ENCODE measurements at places on chromosomes 5 and 9.

DNA sequence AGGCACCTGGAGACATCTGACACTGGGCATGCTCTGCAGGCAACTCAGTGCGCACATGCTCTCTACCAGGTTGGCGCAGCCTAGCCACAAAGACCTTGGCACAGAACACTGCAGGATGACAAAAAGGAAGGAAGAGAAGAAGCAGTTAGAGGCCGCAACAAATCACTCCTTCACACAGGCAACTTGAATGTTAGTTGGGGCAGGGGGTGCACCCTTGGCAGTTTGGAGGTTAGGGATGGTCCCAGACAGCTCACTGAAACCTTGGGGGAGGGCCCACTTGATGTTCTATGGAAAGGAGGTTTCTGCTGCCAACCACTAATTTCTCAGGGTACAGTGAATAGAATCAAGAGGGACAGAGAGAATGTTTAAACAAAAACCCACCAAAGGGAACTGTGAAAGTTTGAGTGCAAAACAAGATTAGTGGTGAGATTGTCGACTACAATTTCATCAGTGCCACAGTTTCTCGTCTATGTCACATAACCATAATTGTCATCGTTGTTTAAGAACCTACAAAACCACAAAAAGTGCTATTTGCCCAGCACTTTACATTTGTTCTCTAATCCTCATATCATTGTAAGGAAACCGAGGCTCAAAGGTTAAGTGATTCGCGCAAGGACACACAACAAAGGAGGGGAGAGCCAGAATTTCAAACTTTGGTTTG lies 48.7 kb downstream of the FBXW11 start:
- no peak for DNase-seq

GRCh38 chr9:128394379-128395168 lies 23.4 kb downstream of the URM1 start:
- DNase-seq: no peak

DNA sequence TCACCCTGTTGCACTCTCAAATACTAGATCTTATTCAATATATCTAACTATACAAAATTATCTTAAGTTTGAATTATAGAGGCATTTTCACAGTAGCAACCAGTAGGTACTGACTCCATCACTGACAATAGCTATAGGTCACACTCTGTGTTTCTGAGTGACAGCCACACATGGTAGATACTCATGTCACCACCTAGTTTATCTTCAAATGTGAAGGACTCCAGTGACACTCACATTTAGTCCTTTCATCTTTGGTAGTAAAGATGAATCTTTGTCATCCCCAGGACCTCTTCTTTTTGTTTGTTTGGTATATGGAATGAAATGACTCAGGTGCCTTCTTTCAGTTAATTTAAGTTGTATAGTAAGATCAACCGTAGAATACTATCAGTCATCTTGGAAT lies 102.5 kb upstream of the DHFR start:
- no peak for DNase-seq

DNA sequence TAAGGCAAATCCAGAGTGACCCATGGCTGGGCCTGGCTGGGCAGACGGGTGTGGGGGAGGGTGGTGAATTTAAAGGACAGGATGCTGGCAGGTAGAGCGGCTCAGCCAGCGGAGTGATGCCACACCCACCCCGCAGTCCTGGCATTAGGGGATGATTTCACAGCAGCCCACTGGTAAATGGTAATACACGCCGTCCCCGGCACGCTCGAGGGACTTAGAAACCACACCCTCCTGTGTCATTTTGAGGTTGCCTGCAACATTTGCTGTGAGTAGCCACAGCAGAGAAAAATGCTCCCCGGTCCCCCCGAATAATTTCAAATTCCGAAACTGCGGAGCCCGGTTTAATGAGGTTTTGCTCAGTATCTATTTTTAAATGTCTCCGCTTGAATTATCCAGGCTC lies 71.3 kb upstream of the FCN2 start:
- no peak for DNase-seq

GRCh38 chr5:134189031-134189430 lies 12.3 kb upstream of the SKP1 start:
- DNase-seq: no peak

- DNase-seq: no peak
These were observed 72.2 kb downstream of the CWC27 start for GRCh38 chr5:64840958-64841357.

DNA sequence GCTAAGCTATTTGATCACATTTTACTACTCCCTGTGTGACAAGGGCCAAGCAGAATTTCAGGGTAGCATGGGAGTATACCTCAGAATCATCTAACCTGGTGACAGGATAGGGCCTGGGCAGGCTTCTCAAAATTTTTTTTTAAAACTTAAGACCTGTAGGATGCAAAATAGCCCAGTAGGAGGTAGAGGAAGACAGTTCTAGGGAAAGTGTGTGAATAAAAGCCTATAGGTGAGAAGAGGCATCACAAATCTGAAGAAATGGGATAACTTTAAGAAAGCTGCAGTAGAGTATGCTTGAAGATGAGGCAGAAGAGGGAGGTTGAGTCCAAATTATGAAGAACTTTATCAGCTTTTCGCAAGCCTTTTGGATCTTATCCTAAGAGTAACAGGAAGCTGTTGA lies 32.3 kb downstream of the CNTRL start:
- DNase-seq: no peak

- DNase-seq: no peak
These were observed 23.0 kb downstream of the NEURL1B start for GRCh38 chr5:172664018-172664417.

DNA sequence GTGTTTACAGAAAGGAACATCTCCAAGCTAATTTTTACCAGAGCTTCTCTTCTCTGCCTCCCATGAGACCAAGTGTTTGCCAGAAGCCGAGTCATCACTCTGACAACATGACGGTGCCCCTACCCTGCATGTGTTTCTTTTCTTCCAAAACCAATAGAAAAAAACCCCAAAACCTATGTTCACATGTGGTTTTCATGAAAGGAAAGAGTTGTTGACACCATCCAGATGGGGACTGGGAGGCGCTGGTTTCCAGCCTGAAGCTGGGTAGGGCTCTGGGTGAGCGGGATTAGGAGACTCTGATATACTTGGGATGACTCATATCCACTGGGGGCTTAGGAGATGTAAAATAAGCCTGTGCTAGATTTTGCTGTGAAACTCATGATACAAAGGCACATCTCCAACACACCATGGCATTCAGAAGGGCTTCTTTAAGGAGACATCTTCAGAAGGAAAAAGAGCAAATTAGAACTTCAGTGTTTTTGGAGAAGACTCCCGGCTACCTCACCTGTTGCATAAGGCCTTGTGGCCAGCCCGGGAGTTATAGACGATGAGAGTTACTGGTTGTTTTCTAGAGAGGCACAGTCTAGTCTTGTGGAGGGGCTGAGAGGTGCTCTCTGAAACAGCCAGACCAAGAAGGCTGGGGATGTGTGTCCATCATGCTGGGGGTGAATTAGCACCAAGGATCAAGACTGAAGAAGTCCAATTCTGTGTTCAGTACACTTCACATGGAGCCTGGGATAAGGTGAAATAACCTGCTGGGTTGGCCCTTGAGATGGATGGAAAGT lies 108.9 kb upstream of the LHFPL2 start:
- peak; percentile 37 for DNase-seq

GRCh38 chr5:1047332-1047965 lies 38.8 kb downstream of the NKD2 start:
- no peak for DNase-seq

DNA sequence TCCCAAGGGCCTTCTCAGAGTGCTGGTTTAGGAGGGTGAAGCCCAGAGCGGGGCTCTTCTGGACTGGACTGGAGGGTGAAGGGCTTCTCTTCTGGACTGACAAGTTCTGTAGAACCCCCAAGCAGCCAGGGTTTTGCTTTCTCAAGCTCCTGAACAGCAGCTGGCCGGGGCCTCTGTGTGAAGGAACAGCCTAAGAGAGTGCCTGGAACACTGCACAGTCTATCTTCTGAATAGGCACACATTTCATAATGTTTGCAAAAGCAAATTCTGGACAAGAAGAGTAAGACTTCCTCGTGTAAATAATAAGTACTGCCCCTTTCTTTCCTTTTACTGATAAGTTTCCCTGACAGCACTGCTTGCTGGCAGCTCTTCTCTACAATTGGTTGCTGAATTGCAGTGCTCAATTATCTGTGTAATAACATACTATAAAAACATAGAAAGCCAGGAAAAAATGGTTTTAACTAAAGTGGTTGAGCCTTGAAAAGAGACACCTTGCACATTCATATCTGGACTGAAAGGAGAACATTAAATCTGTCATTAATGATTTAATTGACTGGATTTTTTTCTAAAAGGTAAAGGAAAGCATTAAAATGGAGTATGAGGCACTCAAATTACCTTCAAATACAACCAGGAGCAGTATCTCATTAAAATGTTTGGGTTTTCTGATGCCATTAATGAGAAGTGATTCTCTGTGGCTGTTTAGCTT lies 20.5 kb downstream of the MAST4 start:
- DNase-seq: no peak

DNA sequence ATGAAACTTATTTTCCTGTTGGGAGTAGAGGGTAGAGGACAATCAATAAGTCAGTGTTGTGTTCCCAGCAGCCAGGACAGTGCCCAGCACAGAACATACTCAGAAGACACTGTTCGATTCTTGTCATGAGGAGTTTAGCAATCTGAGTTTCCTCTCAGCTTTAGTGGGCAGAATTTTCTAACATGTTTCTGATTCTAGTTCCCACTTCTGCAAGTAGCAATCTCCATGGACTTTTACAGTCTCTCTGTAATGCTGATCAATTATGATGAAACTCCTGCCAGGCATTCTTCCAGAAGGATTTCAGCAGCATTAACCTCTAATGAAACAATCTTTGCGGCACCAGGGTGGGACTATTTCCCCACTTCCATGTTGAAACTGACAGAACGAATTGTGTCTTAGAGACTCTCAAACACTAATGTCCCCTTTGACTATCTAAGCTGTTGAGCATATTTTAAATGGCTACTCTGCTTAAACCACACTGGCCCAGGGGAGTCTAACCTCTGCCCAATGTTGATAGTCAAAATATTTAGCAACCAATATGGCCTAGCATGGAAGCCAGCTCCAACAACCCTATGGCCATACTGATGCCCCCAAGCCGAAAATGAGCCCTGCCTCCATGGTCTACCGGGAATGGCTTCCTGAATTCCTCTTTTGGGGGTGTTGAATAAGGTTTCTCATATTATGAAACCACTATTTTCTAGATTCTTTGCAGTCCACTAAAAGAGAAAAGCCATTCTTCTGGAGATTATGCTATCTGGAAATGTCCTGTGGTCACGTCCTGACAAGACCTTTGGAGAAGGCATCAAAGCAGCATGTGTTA lies 484.3 kb downstream of the BNC2 start:
- DNase-seq: no peak

- DNase-seq: no peak
These were observed 108.7 kb downstream of the LIFR start for GRCh38 chr5:38447786-38448185.

- no peak for DNase-seq
These were observed 2115.0 kb downstream of the MAT2B start for GRCh38 chr5:165620394-165620793.

- no peak for DNase-seq
These were observed 24.3 kb upstream of the NEURL1B start for GRCh38 chr5:172616730-172617129.

DNA sequence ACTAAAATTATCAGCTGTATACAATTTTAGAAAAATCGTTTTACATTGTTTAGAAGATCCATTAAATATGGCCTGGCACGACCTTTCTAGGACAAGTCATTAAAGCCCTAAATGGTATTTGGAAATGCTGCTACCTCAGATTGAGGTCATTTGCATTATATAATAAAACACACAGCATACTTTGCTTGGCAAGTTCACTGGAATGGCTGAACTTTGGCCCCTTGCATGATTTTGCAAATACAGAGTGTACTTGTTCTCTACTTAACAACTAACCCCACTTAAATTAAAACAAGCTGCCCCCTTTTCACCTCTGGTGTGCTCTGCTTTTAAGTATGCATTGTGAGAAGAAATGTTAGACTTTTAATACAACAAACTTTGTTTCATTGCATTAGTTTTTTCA lies 860.1 kb downstream of the PTPRD start:
- DNase-seq: no peak

- DNase-seq: no peak
These were observed 21.4 kb upstream of the ANXA6 start for GRCh38 chr5:151178777-151179488.

DNA sequence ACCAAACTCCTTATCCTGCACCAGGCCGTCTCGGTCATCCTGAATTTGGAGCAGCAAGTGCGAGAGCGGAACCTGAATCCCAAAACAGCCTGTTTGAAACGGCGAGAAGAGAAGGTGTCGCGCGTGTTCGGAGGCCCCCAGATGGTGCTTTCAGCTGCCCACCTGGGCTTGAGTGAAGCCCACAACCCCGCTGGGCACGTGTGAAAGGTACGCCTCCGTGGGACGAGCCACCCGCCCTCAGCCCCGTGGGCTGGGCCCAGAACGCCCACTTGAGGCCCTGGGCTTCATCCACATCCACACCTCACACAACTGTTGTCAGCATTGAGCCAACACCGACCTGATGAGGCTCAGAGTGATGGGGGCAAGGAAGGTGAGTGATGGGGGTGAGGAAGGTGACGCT lies 72.8 kb downstream of the INSL6 start:
- DNase-seq: no peak

GRCh38 chr9:87280421-87280820 lies 217.2 kb upstream of the DAPK1 start:
- no peak for DNase-seq

DNA sequence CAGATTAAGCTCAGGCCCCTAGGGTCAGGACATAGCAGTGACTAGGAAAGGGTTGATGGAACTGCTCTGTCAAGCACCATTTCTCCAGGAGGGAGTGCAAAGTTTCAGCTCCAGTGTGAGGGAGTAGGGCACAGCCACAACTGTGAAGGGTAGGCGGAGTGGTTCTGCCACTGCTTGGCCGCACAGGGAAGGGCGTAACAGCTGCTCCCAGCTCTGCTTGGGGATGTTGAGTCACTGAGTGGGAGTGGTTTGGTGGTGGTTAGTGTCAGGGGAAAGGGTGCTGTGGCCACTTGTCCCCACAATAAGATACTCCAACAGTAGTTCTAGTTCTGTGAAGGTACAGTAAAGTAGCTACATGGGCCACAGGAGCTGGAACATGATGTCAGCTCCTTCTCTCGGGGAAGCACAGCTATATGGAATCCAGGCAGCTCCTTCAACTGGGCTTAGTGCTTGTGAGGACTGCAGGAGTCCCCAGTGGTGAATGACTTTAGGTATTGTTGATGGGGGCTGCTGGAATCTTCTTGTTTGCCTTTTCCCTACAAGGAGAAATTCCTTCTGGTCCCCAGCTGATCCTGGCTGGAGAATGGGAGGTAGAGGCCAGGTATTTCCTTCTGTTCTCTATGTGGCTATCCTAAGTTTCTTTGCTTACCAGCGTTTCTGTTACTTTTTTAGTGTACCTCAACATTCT lies 314.5 kb downstream of the SPATA31D1 start:
- DNase-seq: no peak

DNA sequence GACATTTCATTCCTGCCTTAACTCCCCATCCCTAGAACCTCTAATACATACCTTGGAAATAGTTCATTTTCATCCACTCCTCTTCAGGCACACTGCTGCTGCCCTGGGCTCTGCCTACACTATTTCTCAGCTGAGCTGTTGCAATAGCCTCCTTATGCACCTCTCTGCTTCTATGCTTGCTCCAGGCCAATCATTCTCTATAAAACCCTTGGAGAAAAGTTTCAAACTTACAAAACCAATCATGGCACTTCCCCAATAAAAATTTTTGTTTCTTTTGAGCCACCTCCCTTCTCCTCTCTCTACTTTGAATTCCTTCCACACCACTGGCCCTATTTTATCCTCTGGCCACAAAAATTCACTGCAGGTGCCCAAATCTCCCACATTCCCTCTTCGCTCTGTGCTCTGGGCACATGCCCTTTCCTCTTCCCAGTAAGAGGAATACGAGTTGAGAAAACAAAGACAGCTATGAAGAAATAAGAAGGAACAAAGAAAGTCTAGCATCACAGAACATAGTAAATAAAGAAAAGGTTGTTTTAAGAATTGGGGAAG lies 301.4 kb downstream of the ELAVL2 start:
- DNase-seq: no peak
